ENCODE measurements at places on chromosomes 6 and 20.
A peak's percentile ranks its signal among the peaks of the same experiment; 100 is the strongest.

GRCh38 chr6:1797801-1798200 is 188.1 kb downstream of the FOXC1 start:
- no peak for DNase-seq

DNA sequence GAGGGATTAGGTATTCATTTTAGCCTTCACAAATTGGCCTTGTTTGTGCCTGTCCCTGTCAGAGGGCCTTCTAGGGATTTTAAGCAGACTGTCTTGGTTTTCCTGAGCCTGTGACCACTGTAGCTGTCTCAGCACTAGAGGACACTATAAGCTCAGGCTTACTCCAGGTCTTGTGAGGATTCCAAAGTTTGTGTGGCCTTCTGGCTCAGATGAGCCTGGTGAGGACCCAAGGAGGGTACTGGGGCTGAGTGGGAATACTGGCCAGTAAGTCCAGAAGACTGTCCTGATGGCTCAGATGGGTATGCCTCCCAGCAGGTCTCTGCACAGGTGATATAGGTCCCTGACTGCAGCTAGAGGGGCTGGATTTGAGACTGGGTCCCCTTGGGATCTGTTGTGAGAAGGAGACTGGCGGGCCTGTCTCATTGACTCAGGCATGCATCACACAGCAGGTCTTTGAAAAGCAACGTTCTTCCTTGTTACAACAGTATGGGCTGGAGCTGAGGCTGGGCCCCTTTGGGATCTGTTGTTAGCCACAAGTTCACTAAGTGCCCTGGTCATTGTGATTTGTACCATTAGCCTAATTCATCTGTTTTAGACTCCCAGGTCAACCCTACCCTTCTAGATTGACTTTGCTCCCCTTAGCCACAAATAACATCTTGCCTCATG is 26.3 kb upstream of the TFB1M start:
- DNase-seq = no peak

DNA sequence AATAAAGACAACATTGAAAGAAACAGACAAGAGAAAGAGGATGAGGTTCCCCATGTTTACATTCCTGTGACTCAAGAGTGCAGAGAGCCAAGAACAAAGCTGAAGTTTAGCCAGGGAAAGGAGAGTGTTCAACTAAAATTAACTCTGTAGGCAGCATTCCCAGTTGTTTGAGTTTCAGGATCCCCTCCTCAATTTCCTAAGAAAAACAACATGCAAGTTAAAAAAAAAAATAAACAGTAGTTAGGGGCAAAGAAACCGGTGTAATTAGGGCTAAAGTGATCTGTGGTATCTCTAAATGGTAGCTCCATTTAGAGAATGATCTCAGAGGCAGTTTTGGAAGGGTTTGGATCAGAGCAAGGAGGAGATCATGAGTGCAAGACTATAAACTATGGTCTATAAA is 30.9 kb upstream of the RAB23 start:
- DNase-seq = no peak

DNA sequence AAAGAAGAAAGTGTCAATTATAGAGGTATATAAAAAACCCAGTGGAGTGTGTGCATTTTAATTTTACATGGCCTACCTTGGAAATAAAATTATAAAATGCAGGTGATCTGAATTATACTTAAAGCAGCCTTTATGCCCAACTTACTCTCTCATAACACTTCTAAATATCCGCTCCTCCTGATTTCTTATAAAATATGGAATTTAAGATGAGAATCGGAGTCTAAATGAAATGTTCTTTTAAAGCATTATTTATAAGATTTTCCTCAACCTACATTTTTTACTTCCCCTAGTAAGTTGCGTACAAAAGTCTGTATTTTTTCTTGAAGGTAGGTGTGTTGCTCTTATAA is 3.5 kb downstream of the CITED2 start:
- DNase-seq = no peak

DNA sequence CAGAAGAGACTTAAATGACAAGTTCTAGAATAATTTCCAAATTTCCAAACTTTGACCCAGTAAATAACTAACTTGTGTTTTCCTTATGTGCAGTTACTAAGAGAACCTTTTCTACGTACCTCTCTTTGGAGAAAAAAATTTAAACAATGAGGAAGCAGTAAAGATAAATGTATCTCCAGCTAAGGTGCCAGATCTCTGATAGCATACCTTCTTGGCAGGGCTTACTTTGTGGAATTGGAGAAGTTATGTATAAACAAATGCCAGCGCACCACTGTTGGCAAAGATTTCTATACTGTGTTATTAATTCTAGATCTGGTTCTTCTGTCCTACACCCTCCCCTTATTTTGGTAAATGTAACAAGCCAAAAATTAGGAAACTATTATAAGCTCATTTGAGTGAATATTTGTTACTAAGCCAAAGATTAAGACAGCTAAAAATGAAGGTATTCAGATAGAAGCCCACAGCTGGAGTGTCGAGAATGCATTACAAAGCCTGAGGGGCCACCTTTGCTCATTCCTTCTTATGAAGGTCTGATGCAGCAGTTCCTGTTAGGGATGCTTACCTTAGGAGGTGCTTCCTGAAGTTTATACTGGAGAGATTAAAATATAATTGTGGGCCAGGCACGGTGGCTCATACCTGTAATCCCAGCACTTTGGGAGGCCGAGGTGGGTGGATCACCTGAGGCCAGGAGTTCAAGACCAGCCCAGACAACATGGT is 373.1 kb upstream of the SOX4 start:
- DNase-seq = no peak

DNA sequence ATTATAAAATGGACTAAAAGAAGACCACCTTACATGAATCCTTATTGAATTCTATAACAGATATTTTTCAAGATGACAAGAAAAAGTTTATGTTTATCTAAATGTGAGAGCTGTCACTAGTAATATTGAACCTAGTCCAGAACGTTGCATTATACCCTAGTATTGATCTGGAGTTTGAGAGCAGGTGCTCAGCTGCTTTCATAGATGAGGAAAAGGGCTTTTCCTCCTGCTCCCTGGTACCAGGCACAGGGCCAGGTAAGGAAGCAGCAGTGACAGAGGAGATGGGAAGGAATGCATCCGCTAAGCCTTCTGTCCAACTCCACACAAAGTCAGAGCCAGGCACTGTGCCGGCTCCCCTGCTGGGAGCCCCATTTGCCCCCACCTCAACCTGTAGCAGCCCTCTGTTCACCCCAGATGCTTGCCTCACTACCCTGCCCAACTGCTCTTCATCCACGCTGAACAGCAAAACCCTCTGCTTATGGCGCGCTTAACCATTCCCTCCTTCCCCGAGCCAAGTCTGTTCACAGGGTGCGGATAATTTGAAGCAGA is 393.1 kb downstream of the FRK start:
- no peak for DNase-seq

- DNase-seq = no peak
These were observed 42.5 kb upstream of the PNISR start for GRCh38 chr6:99467509-99468106.

- no peak for DNase-seq
These were observed 100.1 kb downstream of the ARID1B start for GRCh38 chr6:156877126-156877863.

DNA sequence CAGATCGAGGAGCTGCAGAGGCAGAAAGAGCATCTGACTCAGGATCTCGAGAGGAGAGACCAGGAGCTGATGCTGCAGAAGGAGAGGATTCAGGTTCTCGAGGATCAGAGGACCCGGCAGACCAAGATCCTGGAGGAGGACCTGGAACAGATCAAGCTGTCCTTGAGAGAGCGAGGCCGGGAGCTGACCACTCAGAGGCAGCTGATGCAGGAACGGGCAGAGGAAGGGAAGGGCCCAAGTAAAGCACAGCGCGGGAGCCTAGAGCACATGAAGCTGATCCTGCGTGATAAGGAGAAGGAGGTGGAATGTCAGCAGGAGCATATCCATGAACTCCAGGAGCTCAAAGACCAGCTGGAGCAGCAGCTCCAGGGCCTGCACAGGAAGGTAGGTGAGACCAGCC is 26.2 kb downstream of the C20orf173 start:
- no peak for DNase-seq

GRCh38 chr6:2844008-2844407 is 2.3 kb upstream of the SERPINB1 start:
- DNase-seq = no peak

GRCh38 chr6:156919814-156920369 is 142.7 kb downstream of the ARID1B start:
- DNase-seq = no peak

- no peak for DNase-seq
These were observed 15.7 kb upstream of the FOXP4 start for GRCh38 chr6:41530476-41530875.

DNA sequence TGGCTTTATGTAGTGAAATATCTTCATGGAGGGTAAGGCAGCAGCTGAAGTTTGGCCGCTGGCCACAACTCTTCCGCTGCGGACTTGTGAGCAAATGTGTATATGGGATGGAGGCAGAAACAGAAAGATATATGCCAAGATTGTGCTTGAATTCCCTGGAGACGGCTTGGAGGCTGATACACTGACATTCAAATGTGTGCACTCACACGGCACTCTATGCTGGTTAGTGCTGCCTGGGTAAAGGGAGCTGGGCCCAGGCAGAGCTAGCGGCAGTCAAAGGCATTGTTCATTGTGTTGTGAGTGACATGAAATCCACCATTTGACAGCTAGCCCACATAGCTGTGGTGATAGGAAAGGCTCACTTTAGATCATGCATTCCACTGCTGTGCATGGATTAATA is 202.7 kb downstream of the CLIC5 start:
- no peak for DNase-seq

DNA sequence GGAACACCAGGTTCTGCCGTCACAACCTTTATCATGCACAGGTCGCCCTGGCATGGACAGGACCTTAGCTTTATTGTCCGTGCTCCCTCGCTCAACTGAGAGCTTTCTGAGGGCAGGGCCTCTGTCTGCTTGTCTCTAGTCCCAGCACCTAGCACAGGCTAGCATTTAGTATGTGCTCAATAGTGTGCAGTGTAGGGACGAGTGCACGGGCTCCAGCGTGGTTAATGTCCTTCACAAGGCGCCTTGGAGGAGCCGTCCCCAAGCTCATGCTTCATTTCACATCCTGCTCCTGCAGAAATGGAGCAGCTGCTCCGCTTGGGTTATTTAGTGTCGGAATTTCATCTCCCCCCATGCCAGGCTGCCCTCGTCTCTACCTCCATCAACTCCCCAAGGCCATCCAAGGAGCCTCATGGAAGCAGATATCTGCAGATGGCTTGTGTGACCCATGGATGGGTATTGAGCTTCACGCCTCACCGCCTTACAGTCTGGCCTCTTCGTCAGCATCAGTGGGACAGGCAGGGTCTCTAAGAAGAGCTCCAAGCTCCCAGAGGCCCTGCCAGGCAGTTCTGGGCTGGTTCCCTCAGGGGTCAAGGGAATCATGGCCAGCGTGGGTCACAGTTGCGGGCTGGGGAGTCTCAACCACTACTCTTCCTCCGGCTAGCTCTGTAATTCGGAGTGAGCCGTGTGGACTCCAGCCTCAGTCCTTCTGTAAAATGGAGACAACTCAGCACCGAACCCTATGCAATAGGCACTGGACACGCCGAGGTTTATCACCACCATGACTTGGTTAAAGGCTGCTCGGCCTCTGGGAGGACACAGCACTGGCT is 60.8 kb upstream of the APCDD1L start:
- DNase-seq = no peak

- no peak for DNase-seq
These were observed 36.8 kb downstream of the C6orf15 start for GRCh38 chr6:31075528-31075927.

- DNase-seq = no peak
These were observed 28.3 kb upstream of the SMIM29 start for GRCh38 chr6:34276881-34277762.

DNA sequence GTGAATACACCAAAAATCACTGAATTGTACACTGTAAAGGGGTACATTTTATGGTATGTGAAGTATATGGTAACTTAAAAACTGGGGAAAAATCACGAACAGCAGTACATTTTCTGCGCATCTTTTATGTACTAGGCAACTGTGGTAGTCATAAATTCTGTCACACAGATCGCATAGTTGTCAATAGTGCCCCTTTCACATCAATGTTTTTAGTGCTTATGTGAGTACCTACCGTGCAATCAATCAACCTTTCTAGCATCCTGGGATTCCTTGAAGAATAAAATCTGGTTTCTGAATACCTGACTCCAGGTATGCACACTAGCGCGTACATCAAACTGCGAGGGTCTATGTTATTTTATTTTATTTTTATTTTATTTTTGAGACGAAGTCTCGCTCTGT is 637 bp upstream of the RPF2 start:
- DNase-seq = no peak

- DNase-seq = peak; percentile 14
These were observed 99.9 kb downstream of the CDH26 start for GRCh38 chr20:60057866-60058807.

GRCh38 chr6:80357081-80357480 is 250.6 kb downstream of the BCKDHB start:
- DNase-seq = no peak

DNA sequence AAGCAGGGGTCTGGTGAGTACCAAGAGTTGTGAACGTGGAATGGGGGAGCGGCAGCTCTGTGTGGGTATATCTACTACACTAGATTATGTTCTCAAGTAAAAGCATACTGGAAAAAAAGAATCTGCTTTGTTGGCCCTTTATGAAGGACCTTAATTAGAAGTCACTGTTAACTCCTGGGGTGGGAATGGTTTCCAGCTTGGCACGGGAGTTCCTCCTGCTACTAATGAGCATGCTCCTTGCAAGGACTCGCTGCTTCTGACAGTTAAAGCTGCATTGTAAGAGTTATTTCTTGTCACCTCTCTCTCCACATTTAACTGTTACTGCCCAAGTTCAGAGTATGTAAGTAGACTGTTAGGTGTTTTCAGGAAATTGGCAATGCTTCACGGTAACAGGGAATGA is 292.7 kb downstream of the ZFAND3 start:
- no peak for DNase-seq

DNA sequence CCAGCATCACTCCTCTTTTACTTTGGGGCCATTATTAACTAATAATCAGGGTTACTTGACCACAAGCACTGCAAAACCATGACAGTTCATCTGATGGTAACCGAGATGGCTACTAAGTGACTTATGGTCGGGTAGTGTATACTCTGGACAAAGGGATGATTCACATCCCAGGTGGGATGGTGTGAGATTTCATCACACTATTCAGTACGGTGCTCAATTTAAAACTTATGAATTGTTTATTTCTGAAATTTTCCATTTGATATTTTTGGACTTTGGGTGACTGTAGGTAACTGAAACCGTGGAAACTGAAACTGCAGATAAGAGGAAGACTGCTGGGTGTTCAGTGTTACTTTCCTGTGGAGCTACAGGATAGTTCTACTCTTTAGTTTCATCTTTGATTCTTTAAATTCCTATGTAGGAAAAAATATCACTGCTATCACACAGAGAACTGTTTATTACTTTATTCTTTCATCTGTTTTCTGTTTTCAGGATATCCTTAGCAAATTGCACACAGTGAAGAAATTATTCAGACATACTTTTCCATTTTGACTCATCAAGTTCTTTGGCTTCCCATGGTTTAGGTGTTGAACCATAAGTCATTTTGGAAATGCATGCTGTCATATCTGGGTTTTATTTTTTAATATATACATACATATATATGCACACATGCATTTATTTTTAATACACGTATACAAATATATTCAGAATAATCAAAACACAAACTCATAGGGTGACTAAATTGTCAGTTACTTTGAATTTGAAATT is 59.1 kb upstream of the C20orf144 start:
- DNase-seq = no peak

GRCh38 chr20:44910690-44911262 is 916 bp downstream of the PABPC1L start:
- DNase-seq = no peak

All from transverse colon (tissue), 4 donors.